ENCODE measurements at places on chromosomes 4 and X.

DNA sequence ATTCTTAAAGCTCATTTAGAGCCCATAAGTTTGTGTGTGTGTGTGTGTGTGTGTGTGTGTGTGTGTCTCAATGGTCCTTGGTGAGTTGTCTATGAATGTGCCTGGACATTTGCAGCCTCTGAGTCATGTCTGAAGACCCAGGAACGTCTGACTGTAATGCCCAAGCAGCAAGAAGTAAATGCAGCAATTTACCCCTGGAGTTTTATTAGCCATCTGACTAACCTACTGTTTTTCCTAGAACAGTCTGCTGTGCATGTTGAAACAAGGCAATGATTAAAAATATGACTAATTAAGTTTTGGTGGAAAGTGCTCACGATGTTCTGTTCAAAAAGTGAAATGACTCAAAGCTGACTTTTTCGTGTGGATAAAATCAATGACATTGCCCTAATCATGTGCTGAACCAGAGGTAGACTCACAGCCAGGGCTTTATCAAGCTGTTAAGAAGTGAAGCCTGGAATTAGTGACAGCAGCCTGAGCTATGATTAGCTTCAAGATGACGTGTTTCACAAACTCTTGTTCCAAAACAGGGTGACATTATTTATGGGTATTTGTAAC is 201.6 kb downstream of the CPE start:
- DNase-seq: no peak

DNA sequence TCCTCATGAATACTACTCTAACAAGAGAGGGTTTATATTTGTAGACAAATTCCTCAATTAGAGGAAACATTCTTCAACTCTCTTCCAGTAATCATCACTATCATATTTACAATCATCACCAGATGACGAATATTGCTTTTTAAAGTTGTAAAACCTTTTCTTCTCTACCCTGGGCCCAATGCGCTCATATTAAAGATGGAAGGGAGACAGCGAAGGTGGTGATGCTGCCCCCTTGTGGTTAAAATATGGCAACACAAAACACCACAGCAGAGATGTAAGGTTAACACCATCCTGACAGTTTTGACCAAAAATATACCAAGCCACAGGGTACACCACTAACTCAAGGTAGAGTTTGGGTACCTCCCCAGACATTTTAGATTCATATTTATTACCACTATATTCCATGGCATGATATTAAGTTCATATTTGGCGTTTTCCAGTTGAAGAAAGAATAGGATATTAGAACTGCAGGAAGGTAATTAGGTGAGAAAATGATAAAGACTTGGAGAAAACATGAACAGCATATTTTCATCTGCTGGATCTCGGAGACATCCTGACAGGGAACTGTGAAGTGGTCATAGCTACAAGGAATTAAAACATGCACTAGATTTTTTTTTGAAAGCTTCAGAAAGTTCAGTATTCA is 72.8 kb downstream of the SLC9A7 start:
- no peak for DNase-seq

- no peak for DNase-seq
These were observed 15.4 kb upstream of the PRRG3 start for GRCh38 chrX:151679798-151680402.

- no peak for DNase-seq
These were observed 83.0 kb downstream of the MAML3 start for GRCh38 chr4:140070973-140071372.

- DNase-seq: peak; percentile 48
These were observed 151.7 kb upstream of the TBL1X start for GRCh38 chrX:9312922-9313867.

DNA sequence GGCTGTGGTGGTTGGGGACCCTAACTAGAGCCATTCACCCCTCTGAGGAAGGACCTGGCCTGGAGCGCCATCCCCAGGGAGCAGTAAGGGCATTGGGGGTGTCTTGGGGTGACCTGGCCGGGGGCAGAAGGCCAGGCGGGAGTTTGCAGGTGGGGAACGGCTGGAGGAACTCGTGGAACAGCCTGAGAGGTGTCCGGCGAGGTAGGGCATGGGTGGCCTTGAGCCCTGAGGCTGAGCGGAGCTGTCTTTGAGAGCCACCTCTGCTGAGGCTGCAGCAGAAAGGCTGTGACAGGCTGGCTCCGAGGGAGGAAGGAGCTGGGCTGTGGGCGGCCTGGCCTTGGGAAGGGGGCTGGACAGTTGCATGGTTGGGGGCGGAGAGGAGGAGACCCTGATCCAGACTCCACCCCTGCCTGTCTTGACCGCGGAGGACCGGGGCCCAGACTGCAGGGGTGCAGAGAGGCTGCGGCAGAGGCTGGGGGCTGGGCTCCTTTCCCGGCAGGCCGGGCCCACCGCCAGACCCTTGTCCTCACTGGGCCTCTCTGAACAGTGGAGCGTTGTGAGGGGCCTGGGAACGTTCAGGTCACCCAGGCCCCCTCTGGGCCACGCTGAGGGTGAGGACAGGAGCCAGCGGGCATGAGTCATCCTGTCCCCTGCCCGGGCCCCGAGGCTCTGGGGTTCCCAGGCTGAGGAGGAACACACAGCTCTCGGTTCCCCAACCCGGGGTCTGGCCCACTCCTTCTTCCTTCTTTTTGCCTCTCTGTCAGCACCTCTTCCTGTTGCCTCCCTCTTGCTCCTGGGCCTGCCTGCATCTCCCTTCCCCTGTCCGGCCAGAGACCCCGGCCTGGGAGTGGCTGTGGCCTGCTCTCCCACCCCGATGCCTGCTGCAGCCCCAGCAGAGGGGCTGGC is 8.1 kb downstream of the SH3BP2 start:
- no peak for DNase-seq

DNA sequence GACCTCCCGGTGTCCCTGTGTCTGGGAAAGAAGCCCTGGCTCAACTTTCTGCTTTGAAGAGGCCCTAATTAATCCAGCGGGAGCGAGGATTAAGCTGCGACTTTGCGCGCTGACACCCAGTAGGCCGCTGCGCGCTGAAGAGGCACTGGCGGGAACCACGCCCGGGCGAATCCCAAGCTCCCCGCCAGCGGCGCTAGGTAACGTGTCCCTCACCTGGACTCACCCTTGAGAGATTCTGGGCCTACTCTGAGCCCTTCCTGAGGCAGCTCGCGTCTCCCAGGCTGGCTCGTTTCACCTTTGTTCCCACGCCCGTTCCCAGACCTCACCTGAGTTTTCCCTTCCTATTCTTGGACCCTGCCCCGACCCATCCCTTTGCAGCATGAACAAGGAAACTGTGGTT is 616 bp upstream of the KLHL34 start:
- DNase-seq: no peak

DNA sequence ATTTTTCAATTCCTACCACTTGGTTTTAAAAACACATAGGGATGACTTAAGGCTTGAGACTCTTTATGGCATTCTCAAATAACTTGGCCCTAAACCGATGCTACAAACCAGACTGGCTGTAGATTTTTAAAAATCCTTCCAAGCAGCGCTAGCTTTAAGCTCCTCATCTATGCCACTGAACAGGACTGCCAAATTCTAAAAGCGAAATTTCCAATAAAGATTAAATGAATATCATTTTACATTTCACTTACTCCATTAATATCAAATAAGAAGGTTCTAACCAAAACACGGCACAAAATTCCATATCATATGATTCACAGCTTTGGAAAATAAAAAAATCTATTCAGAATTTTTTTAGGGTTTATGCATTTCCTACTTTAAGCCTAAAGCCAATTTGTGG is 134.2 kb downstream of the FANCB start:
- no peak for DNase-seq

- no peak for DNase-seq
These were observed 9.2 kb upstream of the ANXA3 start for GRCh38 chr4:78542373-78542772.

- DNase-seq: no peak
These were observed 44.4 kb upstream of the STOX2 start for GRCh38 chr4:183860731-183861130.

DNA sequence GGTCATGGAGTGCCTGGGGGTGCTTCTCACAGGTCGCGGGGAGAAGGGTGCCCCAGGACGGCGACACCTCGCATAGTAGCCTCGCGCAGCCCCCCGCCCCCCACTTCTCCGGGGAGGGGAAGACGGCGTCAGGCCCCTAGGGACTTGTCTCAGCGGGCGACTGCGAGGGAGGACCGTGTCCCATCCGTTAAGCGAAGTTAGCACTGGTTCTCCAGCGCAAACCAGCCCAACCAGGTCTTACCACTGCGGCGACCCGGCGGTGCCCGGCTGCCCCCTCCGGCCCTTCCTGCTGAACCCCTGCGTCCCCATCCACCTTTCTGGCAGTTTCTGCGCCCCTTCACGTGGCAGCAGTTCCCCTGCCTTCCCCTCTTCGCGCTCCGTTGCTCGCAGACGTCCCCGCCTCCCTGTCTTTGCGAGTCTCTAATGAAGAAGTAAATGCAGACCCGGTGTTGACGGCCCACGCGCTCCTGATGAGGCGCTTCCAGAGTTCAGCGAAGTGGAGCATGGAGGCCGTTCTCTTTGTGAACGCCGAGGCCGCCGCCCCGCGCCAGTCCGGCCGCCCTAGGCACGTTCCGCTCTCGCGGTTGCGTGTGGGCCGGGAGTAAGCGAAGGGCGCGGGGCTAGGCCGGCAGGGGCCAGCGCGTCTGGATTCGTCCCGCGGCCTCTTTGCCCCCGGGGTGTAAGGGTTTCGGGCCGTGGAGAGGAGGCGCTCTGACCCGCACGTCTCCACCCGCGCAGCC is 3.0 kb downstream of the SLIT2 start:
- DNase-seq: no peak

DNA sequence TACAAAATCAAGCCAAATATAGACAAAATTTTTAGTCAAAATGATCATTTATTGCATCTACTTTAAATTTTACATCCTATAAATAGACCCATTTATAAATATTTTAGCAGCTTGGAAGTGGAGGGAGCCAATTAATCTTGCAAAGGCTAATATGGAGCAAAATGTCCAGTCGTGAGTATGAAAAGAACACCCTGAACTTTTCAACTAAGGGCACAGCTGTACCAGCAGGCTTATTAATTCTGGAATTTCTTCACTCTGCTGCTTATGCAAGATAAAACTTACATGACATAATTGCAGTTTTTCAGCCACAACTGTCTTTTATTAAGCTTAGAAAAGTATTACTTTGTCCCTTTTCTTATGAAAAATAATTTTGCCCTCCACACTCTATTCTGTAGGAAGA is 22.9 kb upstream of the USP53 start:
- DNase-seq: no peak

GRCh38 chr4:104964410-104965175 is 182.1 kb upstream of the TET2 start:
- DNase-seq: peak; percentile 55

DNA sequence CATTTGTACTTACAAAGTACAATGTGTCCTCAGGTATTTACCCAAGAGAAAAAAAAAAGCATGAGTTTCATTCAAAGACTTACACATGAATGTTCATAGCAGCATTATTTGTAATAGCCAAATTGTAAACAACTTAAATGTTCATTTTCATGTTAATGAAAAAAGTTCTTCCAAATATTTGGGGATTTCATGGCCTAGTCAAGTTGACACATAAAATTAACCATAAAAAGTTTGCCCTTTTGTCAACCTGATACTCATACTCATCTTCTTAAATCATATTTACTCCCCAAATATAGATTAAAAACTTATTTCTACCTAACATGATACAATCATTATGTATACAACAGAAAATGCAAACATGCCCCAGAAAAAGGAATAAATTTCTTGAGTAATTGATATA is 112.5 kb upstream of the EMCN start:
- no peak for DNase-seq

GRCh38 chrX:108699368-108699767 is 37.0 kb downstream of the IRS4 start:
- no peak for DNase-seq

- no peak for DNase-seq
These were observed 192.5 kb upstream of the CLNK start for GRCh38 chr4:10877076-10877475.

DNA sequence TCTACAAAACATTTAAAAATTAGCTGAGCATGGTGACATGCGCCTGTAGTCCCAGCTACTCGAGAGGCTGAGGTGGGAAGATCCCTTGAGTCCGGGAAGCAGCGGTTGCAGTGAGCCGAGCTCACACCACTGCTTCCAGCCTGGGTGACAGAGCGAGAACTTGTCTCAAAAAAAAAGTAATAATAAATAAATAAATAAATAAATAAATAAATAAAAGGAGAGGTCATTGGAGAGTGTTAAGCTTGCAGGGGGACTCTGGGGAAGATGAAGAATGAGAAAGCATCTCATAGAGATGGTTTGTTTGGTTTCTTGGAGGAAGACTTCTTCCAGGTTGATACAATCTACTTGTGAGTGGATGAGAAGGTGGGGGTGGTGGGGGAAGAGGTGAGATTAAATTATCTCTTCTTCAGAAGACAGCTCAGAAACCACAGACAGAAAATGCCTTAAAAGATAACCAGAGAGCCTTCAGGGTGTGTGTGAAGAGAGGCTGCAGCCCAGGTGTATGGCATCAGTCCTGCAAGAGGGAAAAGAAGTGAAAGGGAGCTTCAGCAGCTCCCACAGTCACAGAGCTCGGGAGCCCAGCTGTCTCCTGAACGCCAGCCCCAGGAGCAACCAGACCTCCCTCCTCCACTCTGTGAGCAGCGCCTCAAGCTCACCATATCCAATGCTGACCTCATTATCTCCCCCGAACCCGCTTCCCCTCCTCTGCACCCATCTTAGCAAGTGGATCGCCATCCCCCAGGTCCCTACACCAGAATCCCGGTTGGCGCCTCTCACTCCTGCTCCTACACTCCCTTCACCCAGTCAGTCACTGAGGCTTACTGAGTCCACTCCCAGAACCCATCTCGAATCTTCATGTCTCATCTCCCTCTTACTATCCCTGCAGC is 48.2 kb downstream of the RBM47 start:
- no peak for DNase-seq

DNA sequence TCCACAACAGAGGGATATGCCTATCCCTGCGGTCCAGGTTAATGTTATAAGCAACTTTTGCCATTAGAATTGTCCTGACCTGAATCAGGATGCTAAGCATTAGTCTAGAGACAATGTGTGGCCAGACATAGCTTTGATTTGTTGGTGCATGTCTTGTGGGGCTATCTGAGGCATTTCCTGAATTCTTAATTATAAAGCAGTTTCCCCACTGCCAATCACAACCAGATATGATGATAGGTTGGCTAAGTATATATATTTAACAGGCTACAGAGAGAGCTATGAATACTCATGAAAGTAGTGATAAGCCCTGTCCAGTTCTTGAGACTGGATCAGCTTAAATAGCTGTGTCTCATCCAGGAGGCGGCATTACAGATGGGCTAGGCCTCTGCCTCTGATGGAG is 37.8 kb upstream of the ZNF81 start:
- DNase-seq: no peak

GRCh38 chrX:700936-701335 is 70.3 kb downstream of the SHOX start:
- no peak for DNase-seq

DNA sequence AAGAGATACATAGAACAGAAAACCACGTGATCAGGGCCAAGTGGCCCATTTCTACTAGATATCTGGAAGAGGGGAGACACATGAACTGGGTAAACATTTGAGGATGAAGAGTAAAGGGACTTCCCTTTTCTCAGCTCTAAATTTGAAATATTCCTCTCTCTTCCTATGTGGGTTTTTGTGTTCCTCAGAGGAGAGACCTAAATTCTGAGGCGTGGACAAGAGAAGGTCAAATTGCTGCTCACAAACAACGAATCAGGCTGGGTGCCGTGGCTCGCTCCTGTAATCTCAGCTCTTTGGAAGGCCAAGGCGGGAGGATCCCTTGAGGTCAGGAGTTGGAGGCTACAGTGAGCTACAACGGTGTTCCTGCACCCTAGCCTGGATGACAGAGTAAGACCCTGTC is 216.0 kb downstream of the PTTG2 start:
- DNase-seq: no peak

- DNase-seq: no peak
These were observed 38.1 kb downstream of the MID1 start for GRCh38 chrX:10582215-10582733.

All from NCI-H1048 (cell line).